ENCODE measurements at places on chromosomes 11 and 22.

GRCh38 chr11:86101493-86101892 lies 32.6 kb upstream of the PICALM start:
- no peak for DNase-seq

DNA sequence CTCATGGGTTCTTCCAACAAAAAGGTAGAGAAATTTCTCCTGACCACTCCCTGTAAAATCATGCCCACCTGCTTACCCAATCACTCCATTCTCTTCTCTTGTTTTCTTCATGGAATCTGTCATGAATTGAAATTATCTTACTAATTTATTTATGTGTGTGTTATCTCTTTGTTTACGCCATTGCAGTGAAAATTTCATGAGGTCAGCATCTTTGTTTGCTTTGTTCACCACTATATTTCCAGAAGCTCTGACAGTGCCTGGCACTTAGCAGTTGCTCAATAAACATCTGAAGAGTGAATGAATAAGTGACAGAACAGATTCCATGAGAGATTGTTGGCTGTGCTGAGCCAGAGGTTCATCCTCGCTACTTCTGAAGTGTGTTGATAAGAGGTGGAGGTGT lies 329.5 kb downstream of the NXPE2 start:
- DNase-seq: no peak

- no peak for DNase-seq
Measured at GRCh38 chr11:2207212-2207611, 35.6 kb upstream of the TH start.

DNA sequence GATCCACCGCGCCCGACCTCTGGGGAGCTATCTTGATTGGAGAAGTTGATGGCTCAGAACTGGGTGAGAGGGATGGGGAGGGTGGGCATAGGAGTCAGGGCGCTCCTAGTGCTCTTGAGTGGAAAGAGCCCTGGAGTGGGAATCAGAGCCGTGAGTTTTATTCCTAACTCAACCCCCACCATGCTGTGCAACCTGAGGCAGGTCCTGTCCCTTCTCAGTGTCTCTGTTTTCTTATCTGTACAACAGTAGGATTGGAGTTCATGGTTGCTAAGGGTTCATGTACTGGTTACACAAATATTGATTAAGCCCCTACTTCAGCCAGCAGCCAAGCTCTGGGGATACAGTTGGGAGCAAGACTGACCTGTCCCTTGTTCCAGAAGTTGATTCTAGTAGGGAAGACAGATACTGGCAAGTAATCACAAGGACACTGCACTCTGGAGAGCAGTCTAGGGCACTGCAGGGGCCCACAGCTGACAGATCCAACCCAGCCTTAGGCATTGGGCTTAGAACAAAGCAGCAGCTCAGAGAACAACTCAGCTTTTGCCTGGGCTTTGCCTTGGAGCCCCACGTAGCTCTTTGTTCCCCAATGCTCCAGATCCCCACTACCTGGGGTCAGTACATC lies 12.4 kb upstream of the DAGLA start:
- DNase-seq: no peak

DNA sequence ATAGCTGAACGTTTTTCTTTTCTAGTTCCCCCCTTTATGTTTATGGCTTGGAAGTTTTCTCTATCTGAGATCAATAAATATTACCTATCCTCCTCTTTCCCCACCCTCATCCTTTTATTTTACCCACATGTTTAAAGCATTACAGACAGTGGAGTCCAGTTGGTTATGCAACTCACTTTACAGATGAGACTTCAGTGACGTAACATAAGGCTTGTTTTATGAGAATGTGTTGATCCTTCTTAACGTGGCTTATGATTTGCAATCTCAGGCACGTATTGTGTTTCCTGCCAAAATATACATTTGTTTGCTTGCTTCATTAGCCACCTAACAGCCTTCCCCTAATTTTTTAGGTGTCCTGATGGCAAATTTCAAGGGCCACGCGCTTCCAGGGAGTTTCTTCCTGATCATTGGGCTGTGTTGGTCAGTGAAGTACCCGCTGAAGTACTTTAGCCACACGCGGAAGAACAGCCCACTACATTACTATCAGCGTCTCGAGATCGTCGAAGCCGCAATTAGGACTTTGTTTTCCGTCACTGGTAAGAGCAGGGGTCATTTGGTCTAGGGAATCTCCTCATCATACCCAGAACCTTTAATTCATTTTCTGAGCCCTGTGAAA lies 36.6 kb downstream of the TMEM45B start:
- DNase-seq: no peak

DNA sequence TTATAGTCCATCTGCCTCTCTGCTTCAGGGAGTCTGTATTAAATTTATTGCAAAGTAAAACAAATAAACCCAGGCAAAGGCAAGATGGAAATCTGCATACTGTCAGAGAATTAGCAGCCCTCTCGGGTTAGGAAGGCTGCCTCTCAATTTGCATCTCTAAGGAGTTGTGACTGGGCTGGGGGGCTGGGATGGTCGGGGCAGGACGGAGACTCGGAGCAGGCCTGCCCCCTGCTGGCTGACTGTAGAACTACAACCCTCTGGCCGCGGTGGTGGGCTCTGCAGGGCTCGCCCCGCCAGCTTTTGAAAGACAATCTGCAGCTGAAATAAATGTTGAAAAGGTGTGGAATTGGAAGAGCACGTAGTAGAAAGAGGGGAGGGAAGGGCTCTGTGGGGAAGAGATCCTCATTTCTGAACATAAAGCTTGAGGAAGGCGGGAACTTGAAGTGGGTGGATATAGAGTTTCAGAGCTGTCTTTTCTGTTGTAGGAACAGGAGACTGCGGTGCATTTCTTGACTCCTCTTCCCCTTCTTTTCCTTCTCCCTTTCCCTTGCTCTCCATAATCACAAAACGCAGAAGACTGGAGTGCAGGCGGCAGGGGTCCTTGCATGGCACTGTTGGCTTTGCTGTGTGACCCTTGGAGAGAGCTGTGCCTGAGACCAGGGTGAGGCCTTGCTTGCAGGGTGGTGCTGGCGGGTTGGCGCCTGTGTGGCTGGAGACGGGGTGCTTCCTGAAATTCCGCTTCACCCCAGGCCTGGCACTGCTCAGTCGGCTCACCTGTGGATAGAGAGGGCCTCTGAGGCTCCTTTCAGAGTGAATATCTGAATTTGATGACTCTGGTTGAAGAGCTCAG lies 22.6 kb upstream of the PKNOX2 start:
- DNase-seq: no peak

DNA sequence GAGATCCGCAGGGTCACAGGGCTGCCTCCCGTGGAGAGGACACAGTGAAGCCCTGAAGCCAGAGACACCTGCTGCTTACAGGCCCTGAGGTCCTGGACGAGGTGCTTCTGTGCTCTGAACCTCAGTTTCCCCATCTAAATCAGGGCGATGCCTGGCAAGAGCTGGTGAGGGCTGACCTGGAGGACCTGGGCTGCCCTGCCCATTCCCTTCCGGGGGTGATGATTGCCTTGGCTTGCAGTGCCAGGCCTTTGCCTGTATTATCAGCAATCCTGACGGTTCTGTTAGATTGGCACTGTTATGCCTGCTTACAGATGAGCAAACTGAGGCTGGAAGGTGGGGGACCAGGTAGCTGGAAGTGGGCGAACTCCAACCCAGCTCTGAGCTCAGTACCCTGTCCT lies 7.8 kb upstream of the GTSE1 start:
- DNase-seq: no peak

Data from esophagus squamous epithelium (tissue), 5 donors.